ENCODE measurements at places on chromosomes 5 and 9.

DNA sequence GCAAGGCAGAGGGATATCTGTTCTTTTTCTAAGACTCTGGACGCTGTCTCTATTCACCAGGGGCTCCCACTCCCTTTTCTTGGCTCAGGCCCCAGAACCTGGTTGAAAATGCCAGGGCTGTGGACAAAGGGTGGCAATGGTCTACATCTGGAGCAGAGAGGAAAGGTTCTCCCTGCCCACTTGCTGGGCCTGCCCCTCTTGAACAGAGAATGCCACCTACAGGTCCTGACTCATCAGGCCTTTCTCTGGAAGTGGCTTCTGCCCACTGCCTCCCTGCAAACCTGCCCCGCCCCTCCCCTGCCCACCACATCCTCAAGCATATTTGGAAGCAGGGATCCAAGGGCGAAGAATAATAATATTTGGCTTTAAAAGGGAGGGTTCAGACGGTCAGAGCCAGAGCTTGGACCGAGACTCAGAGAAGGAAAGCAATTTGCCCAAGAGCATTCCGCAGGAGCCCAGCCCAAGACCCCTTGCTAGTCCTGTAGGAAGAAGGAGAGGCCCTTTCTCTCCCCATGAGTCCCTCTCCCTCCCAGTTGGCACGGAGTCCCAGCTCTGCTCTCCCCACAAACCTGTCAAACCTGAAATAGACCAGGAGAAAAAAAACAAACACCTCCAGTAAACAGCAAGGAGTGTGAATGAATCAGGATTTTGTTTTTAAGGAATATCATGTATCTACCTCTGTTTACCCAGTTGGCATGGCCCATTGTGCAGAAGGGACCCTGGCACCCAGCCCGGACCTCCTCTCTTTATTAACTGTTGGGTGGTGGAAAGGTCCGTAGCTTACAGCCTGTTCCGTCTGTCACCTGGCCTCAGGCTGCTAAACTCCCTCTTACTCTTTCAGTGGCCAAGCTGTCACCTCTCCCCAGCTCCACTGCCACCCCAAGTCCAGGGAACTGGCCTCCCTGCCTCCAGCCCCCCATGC is 37.7 kb upstream of the STXBP1 start:
- no peak for DNase-seq

DNA sequence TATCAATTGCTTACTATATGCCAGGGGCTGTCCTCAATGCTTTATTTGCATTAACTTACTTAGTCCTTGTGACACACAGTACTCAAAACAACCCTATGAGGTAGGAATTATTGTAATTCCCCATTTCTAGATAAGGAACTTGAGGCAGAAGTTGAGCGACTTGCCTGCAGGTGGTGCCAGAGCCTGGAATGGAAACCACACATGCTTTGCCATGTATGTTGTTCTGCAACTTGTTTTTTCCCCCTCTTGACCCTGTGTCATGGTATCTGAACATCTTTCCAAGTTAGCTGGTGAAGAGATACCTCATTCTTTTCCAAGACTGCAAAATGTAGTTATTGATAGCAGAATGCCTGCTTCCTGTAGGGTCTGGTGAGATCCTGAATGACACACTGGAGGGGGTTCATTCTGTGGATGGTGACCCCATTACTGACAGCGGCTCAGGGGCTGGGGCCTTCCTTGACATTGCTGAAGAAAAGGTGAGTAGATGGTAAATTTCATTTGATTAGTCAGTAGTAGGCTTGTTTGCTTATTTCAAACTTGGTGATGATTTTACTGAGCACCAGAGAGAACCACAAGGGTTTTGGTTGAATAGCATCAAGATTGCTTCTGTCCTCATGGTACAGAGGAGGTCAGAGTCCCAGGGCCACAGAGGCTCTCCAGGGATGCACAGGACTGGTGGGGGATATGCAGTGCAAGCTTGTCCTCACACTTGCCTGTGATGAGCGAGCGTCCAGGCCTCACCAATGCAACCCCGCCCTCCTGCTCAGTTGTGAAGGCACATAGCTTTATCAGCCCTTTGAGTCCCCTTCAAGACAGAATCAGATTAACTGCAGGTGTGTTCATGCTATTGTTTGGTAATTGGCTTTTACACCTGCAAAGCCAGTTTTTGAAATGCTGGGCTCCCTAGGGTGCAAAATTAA is 57.0 kb downstream of the COL15A1 start:
- peak; percentile 42 for DNase-seq

GRCh38 chr5:16992006-16992405 is 55.9 kb upstream of the MYO10 start:
- DNase-seq: no peak

DNA sequence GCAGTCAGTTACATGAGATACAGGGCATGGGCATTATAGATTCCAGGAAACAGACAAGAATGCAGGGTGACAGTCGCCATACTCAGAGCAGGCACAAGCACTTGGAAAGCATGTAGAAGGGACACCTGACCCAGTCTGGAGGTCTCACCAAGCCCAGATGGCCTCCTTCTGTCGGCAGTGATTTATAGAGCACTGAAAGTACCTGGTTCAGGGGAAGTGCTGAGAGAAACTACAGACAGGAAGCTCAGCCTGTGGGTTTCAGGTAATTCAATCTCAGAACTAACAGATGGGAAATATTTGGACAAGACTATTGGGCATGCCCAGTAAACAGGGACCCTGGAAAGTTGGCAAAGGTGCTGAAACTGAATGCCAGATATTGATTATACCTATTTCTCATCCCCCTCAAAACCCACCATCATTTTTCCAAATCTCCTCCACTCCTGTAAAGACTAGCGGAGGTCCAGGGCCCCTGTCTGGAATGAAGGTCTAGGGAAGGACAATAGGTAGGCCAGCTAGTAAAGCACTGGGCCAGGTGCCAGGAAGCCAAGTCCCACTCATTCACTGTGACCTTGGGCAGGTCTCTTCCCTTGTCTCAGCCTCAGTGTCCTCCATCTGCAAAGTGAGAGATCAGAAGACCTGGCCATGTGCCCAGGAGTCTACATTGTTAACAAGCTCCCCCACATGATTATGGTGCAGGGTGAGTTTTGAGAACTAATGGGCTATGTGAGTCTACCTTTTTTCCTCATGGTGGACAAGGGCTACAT is 26.9 kb downstream of the KLHL3 start:
- DNase-seq: no peak

DNA sequence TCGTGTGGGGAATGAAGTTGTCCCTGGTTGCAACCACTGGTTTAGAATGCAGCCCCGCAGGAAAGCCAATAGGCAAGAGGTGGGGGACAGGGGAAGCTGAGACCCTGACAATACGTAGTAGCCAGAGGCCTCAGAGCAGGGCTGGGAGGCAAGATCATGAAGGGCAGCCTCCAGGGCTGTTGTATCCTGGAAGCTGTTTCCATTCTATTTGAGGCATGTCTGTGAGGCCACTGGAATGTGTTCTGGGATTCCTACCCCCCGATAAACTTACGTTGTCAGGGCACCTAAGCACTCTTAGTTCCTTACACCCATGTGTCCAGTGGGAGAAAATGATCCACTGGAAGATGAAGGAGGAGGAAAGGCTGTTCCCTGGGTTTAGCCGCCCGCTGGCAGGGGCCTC is 177.3 kb downstream of the CFAP90 start:
- no peak for DNase-seq

DNA sequence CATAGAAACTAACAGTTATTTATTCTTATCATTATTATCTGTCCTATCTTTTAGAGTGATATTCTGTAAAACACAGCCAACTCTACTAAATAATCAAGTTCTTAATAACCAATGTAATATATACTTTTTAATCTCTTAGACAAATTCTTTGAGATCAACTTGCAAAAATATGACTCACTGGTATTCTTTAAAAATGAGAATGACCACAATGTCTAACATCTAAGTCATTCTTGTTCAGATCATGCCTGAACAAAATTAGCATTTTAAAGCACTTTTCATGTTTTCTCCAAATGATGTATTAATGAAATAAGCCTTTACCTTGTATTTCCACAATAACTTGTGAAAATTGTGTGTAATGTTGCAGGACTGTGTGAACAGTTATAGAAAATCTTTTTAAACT is 356.9 kb upstream of the RGMB start:
- no peak for DNase-seq

DNA sequence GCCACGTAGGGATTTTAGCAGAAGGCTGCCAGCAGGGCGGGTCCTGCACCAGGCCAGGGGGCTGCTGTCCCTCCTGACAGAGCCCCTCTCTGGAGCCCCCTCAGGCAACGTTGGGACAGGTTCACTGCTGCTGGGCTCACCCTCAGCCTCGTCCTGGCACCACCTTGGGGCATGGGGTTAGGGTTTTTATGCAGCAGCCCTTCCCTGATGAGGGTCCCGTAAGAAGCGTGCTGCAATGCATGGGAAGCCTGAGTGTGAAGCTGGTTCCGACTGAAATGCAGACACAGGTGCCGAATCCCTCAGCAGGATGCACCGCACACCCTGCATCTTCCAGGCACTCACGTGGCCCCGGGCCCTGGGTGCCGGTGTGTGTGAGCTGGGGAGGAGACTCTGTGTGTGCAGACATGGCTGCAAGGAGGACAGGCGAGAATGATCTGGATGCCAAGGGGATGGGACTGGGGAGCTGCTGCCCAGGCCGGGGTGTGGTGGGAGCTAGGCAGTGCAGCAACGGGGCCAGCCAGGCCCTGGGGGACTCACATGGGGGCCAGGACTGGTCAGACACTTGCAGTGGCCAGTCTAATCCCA is 27.1 kb downstream of the ZDHHC11B start:
- no peak for DNase-seq

- DNase-seq: no peak
These were observed 87.5 kb downstream of the KLHL3 start for GRCh38 chr5:137648361-137648760.

DNA sequence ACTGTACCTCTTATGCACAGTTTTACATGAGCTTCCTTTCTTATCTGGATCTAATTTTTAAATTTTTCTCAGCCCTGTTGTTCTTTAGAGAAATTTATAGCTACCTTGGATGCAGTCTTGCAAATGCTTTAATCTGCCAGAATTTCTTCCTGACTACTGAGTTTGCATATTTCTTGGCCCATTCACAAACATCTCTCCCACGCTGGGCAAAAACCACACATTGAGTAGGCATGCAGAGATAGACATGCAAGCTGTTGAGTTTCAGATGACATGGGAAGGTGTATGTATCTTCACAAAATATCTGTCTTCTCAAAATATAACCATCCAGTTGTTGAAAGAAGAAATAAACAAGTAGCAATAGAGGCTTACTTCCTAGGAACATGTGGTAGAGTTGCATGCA is 101.2 kb downstream of the PARP8 start:
- DNase-seq: no peak

GRCh38 chr9:72465593-72465984 is 55.8 kb upstream of the TMC1 start:
- no peak for DNase-seq

DNA sequence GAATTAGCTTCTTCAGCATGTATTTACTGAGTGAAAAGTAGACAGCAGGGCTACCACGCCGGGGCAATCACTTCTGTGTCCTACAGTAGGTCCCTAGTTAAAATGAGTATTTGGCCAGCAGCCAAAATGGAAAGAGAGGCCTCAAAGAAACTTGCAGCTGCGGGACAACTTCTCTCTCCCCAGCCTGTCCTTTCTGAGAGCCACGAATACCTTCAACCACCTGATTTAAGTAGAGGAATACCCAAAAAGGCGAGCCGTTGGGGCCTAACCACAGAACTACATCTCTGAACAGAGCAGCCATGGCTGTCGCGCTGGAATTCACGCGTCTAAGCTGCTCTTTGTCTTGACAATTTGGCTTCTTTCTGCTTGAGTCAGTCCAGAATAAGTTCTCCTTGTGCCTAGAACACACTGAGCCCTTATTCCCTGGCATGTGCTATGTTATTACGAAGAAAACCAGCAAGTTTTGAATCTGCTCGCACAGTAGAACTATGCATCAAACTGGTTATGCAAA is 43.8 kb upstream of the GOLPH3 start:
- no peak for DNase-seq

DNA sequence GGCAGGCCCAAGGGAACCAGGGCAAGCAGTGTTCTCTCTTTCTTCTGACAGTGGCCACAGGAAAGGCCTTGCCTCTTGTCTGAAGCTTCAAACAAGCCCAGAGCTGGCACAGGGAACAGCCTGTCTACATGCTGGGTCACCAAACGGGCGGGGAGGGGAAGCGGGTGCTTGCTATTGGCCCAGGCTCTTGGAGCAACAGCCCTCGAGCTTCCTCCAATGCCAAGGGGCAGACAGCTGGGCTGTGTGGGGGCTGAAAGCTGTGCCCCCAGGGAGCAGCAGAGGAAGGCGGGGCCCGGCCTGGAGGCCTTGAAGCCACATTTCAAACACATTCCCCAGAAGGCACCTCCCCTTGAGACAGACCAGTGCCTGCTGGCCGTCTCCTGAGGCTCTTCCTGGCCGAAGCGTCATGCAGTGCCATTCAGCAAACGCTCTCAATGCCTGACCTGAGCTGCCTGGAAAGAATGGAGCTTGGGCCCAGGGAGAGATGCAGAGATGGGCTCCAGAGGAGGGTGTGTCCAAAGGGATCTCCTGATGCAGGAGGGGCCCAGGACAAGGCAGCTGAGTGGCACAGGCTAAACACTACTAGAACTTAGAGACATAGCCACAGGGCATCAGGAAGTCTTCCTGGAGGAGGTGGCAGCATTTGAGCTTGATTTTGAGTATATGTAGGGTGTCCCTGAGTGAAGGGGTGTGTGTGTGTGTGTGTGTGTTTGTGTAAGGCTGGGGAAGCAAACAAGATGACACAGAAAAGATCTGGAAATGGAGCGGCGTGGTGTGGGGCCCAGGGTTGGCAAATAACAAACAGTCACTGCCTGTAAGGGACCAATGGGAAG is 2.5 kb downstream of the FIBCD1 start:
- no peak for DNase-seq

GRCh38 chr5:141778683-141779082 is 96.7 kb upstream of the ARAP3 start:
- DNase-seq: no peak

- DNase-seq: no peak
These were observed 76.9 kb downstream of the MED27 start for GRCh38 chr9:132002643-132003318.

DNA sequence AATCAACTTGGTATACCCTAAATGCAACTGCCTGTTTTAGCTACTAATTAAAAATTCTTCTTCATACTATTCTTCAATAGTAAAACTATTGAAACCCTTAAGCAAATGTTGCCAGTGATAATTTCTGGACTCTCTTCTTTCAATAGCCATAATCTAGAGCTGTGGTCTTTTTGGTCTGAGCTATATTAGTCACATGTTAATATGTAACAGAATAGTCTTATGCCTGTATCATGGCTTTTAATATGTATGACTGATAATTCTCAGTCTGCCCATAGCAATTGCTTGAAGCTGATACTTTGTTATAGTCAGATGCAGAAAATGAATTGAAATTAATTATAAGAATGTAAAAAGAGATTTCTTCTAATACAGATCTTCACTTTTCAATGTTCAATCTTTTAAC is 1871.9 kb upstream of the CDH6 start:
- DNase-seq: no peak

- no peak for DNase-seq
These were observed 181.2 kb upstream of the IER5L start for GRCh38 chr9:129359162-129359811.

- DNase-seq: no peak
These were observed 27.1 kb upstream of the MYORG start for GRCh38 chr9:34403554-34404380.

DNA sequence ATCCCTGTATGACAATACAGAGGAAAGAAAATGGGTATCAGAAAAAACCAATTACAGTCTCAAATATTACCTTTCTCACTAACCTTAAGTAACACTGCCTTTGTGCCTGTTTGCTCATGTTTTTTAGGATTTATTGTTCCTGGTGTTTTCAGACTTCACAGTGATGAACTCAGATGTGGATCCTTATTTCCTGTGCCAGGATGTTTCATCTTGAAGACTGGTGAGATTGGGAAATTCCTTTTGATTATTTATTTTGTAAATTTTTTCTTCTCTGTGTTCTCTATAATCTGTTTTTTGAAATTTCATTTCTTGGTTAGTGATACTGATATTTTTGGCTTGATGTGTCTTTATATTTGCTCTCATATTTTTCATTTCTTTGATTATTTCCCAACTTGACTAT is 142.4 kb upstream of the GRIN3A start:
- DNase-seq: no peak
